ENCODE measurements at places on chromosomes 13 and 19.

GRCh38 chr13:70253834-70254233 lies 145.6 kb upstream of the KLHL1 start:
- no peak for DNase-seq

DNA sequence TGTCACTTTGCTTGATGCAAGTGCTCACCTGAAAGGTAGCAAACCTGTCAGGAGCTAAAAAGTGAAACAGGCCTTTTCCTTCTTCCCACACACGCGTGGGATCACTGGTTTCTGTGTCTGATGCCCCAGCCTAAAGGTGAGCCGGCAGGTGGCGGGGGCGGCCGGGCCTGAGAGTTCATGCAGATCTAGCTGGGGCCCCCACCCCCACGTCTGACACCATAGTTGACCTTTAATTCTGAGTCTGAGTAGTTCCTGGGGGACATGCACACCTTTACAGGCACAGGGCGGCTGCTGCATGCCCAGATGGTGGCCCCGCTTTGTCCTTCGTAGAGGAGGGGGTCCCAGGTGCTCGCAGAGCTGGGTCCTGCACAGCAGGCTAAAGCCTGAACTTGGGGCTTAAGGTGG lies 345.3 kb downstream of the TEX29 start:
- no peak for DNase-seq

DNA sequence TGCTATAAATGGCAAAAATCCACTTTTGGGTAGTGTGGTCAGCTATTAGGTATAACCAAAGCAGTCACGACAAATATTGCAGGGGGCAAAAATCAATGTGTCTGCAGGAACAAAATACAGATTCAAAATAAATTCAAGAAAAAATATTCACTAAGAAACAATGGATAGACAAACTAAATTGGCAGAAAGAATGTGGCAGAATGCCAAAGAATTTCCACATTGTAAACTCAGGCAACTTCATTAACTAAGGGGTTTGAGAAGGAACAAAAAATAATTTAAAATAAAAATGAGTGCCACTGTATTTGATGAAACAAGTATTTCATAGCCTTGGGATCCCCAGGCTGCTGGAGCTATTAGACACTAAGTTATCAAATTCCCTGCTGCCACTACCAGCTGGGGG lies 193.1 kb downstream of the VWA8 start:
- no peak for DNase-seq

DNA sequence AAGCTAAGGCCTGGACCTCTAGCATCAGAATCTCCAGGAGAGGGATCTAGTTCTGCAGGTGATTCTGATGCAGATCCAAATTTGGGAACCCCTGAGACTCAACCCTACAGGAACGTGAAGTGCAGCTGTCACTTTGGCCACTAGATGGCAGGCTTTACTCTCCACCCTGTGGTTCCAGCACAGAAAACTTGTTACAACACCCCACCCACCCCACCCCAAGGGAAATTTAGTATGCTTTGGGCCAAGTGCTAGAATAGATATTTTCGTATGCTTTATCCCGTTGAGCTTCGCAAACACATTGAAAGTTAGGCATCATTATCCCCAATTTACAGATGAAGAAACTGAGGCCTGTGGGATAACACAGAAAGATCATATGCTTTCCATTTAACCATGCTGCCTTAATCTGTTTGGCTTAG lies 232.0 kb downstream of the B3GLCT start:
- peak; percentile 12 for DNase-seq

GRCh38 chr13:51849145-51850101 lies 4.4 kb upstream of the TMEM272 start:
- no peak for DNase-seq

- no peak for DNase-seq
Observed at GRCh38 chr13:40530961-40531360, 135.5 kb downstream of the FOXO1 start.

- DNase-seq = no peak
Observed at GRCh38 chr13:49071341-49071937, 95.7 kb downstream of the FNDC3A start.

- no peak for DNase-seq
Observed at GRCh38 chr19:42155796-42156195, 23.6 kb upstream of the POU2F2 start.

- DNase-seq = no peak
Observed at GRCh38 chr13:20360041-20360491, 127.9 kb upstream of the GJB6 start.

GRCh38 chr13:41811588-41812021 lies 149.3 kb downstream of the VWA8 start:
- no peak for DNase-seq
